HEK293T (cell line): ENCODE measurements at places on chromosomes 7 and 10.

DNA sequence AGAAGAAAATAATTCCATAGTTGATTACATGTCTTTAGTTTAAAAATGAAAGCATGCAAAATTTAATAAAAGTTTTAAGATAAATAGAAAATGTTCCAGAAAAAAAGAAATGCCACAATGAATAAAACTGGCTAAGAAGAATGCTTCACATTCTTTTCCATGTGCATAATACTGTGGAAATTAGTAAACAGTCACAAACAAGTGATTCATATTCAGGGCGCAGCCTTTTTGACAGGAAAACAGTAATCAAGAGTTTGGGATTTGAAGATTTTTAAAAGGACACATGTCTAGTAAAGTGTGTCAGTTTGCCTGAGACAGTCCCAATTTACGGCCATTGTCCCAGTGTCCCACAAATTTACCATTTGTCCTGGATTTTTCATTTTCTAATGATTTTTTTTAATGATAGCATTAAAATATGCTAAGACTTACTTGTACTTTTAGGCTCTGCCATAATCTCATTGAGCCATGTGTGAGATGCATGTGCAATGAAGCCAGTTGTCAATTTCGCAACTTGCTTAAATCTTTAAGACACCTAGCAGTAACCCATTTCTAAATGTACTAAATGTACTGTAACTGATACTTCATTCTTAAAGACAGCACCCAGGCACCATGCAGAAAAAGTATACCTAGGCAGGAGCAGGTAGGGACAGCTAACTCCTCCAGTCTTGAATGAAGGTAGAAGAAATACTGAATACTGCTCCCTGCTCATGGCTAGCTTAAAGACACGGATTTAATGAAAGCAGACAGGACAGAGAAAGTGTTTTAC, 46.9 kb downstream of the ZNF438 start:
- DNase-seq: no peak

GRCh38 chr7:81705206-81705605, 64.6 kb downstream of the HGF start:
- no peak for DNase-seq

DNA sequence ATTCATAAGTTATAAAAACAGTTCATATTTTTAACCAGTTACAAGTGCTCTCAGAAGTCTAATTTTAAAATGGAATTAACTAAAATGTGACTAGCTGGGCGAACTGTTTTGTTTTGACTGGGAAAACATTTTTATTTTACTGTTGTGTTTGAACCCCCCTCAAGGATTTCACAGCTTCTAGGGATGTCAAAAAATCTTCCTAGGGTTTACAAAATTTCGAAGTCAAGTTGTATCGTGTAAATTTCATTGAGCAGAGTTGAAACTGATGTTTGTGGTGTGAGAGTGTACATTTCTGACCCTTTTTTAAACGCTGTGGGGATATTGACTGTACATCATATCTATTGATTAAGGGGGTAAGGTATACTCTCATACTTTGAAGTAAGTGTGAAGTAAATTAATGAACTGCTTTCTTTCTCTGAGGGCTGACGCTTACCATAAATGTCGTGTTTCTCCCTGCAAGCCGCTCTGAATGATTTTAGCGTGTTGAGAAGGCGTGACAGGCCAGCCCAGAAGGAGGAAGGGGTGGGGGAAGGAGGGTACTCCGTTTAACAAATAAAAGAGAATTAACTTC, 1.8 kb upstream of the SP8 start:
- DNase-seq: no peak

DNA sequence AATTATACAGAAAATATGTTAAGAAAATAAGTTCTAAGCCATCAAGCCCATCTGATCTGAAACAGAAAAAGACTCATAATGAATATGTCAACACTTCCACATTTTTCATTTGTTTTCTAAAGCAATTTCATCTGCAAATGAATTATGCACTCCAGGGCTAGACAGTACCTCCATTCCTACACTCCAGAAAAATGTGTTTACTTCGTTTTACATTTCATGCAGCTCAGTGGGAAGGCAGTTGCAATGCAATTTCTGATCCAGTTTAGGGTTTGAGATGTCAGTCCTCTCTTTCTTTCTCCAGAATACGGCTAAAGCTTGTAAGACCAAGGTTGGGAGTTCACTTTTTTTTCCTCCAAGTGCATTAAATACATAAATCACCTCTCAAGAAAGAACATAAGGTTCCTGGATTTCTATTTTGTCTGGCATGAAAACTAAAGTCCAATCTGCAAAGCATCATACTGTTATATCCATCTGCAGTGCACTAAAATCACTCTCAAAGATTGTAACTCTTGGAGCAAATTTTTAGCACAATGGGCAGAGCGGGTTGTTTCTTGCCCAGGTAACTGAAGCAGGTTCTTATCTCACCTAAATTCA, 348.8 kb upstream of the C7orf33 start:
- no peak for DNase-seq

GRCh38 chr10:48365668-48366067, 59.2 kb downstream of the MAPK8 start:
- DNase-seq: no peak

DNA sequence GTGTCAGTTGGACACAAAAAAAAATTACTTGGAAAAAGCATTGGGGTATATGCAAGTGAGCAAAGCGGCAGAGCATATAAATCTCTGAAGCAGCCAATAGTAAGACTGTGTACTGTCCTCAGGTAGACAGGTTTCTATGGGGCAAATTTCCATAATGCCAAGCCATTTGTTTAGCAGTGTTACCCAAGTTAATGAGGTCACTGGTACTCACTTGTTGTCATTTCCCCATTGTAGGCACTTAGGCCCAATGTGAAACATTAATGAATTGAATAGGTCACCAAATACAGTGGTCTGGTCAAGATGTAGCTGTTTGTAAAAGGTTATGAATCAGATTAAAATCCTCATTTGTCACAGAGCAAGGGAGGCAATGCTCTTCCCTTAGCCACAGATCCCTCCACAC, 27.5 kb downstream of the HOXA1 start:
- no peak for DNase-seq

DNA sequence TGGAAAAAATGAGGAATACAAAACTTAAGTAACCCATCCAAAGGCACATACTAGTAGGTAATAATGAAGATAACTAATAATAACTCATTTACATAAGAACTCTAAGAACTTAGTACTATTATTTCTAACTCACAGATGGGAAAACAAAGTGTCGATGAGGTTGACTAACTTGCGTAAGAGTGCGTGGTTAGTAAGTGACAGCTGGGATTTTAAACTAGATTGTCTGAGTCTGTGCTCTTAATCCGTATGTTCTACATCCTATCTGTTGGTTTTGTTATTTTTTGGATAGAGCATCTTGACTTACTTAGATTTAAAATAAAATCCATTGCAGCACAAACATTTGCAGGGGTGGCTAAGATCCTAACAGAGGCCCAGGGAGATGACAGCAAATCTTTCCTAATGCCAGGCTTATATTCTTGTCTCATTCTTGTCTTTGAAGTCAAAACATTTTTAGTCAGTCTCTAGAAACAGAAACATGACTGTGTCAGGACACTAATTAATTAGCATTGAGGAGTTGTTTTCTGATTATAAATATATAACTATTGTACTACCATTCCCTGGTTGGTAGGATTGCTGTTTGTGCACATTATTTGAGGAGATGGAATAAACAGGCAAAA, 11.7 kb downstream of the RPA3 start:
- no peak for DNase-seq

DNA sequence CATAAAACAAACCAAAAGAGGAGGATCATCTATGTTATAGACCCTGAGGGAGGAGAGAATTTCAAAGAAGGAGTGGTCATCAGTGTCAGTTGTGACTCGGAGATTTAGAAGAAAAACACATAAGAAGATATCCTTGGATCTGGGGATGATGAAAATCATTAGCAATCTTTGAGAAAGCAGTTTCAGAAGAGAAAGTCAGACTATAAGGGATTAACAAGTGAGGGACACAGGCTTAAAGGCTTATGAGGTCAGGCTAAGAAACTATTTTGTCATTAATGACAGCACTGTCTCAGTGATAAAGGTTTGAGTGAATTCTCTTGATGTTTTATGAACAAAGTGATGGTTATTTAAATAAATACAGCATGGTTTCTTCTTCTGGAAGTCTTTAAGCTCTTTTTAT, 6.1 kb upstream of the GPR85 start:
- DNase-seq: no peak

GRCh38 chr7:129611246-129612111, at the start of gene NRF1:
Gene NRF1, plus strand, starts transcription at chr7:129611720. Its CDS starts 45,632 bp downstream, at chr7:129657352.
- DNase-seq: peak; percentile 84

DNA sequence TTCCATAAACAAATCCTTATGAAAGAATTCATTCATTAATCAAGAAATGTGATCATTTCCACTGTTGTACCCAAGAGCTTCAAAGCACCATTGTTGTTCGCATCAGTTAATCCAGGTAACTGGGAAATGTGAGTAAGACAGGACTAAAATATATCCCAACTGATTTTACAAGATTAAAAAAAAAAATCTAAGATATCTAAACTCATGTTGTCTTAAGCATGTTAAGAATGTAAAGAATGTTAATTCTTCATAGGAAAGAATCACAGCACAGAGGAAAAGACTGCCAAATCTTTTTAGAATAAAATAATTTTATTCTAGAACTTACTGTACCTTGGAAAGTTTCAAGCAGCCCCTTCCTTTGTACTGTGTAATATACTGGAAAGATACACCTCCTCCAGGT, 16.4 kb downstream of the FZD1 start:
- no peak for DNase-seq
